Right hindlimb (tissue), 1 donor: ENCODE measurements at places on chromosomes 7 and 10.

- no peak for DNase-seq
These were observed 22.5 kb downstream of the CCDC186 start for GRCh38 chr10:114151486-114151885.

DNA sequence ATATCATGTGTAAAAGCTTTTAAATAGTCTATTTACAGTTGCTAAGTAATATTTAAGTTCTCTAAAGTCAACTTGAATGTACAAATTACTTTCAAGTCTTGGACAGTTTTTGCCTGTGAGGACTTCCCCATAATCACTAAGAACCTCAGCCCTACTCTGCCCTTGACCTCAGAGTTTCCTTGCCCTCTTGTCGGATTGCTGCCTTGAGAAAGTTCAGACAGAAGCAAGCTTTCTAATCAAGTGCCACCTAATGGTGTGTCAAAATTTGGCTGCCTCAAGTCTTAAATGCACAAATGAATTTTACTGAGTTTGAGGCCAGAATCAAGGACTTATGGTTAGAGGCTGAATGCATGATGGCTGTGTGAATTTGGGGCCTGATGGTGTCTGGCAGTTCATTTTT, 88.3 kb upstream of the KAT6B start:
- DNase-seq = no peak

- no peak for DNase-seq
These were observed 32.1 kb downstream of the AFAP1L2 start for GRCh38 chr10:114372179-114372578.

- no peak for DNase-seq
These were observed 49.6 kb upstream of the TPK1 start for GRCh38 chr7:144885478-144885877.

GRCh38 chr10:79219322-79219957, 127.8 kb upstream of the PPIF start:
- no peak for DNase-seq
